ENCODE measurements at places on chromosomes 16 and 17.
A peak's percentile ranks its signal among the peaks of the same experiment; 100 is the strongest.

GRCh38 chr17:2232244-2232638, 71.3 kb downstream of the SMG6 start:
- no peak for DNase-seq

GRCh38 chr16:55747785-55748184, 85.1 kb downstream of the CES1 start:
- no peak for DNase-seq

DNA sequence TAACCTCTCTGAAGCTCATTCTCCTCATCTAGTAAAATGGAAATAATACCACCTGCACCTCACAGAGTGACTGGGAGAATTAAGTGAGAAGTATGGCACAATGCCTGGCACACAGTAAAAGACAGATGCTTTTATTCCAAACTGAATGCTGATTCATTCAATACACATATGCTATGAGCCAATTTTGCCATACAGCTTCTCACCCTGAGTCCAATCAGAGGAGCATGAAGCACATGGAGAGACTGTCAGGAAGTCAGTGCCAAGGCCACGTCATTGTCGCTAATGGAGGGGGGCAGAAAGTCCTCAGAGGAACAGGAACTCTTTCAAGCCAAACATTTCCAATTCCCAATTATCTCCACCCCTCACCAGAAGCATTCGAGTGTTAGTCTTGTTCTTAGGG, 11.6 kb downstream of the MKS1 start:
- DNase-seq, result no peak

DNA sequence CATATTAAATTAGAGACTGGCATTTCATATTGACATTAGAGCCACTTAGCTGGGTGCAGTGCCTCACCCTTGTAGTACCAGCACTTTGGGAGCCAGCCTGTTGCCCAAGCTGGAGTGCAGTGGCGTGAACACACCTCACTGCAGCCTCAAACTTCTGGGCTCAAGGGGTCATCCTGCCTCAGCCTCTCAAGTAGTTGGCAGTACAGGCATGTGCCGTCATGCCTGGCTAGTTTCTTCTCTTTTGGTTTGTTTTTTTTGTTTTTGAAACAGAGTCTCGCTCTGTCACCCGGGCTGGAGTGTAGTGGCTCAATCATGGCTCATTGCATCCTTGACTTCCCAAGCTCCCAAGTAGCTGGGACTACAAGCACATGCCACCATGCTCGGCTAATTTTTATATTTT, 8.7 kb downstream of the PPM1E start:
- no peak for DNase-seq

- DNase-seq, result no peak
Measured at GRCh38 chr17:43573579-43574321, 27.6 kb upstream of the ETV4 start.

- no peak for DNase-seq
Measured at GRCh38 chr16:1102921-1103635, 7.0 kb upstream of the C1QTNF8 start.

DNA sequence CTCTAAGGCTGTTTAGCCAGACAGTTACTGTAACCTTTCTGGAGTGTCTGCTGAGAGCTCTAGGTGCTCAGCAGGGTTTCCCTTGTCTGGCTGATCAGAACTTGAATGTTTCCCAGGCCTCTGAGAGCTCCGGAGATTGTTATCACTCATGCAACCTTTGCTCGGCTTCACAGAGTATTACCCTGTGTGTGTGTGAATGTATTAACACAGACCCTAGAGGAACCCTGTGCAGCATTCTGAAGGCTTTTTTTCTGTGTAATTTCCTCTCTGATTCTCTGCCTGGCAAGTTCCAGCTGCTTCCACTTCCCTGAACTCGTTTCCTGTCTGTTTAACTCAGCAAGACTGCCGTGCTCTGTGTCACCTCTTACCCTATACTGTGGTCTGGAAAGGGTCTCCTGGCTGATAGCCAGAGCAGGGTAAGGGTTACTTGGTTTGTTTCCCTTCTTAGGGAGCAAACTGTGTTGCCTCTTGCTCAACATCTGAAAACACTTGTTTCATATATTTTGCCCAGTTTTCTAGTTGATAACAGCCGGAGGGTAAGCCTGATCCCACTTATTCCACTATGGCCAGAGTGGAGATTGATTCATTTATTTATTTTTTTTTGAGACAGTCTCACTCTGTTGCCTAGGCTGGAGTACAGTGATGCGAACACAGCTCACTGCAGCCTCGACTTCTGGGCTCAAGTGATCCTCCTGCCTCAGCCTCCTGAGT, 21.7 kb downstream of the PRMT7 start:
- DNase-seq, result peak; percentile 44

GRCh38 chr17:35170968-35171771, 23.0 kb downstream of the SLC35G3 start:
- no peak for DNase-seq

DNA sequence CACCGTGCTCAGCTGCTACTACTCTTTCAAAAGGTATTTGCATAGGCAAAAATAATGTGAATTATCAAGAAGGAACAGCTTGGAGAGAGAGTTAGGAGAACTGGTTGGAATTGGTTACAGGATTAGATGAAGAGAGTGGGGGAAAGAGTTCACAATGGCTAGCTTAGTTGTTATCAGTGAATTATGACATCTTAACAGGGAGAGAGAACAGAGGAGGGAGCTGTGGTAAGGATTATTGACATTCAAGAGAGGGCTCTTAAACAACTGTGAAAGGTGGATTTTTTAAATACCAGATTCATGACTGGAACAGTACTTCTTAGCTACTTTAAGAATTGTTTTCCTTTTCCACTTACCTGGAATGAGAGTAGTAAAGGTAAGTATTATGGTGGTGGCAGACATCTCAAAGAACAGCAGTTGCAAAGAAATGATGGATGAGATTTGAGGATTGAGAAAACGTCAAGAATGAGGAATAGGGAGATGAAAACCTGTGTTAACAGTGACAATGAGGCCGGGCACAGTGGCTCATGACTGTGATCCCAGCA, 43.9 kb upstream of the SLC5A11 start:
- no peak for DNase-seq

GRCh38 chr16:17321824-17322223, 148.9 kb downstream of the XYLT1 start:
- DNase-seq, result no peak

- DNase-seq, result no peak
Measured at GRCh38 chr16:51638339-51639135, 487.5 kb upstream of the SALL1 start.

DNA sequence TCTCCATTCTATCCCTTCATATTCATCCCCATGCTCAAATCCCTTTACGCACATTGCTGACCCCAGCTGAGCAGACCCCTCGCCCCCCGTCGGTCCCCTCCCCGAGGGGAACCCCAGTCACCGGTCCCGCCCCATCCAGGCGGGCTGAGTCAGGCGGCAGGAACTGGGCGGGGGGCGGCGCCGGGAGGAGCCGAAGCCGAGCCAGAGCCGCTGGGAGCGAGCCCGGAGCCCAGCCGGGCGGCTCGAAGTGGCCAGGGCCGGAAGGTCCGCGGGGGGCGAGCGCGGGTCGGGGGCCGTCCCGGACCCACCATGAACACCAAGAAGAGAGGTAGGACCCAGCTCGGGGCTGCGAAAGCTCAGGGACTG, 8.6 kb downstream of the RIPOR1 start:
- no peak for DNase-seq

DNA sequence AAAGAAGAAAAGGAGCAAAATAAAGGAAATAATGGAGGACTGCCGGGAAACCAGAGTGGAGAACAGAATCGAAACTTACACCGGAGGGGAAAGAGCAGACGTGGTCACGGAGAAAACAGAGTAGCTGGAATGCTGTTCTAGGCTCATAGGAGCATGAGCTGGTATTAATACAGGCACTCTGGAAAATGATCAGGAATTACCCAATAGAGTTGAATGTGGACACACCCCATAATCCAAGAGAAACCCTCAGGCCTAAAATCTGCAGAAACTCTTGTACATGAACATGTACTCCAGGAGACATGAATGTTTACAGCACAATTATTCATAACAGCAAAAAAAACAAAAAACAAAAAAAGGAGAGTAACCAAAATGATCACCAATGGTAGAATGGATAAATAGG, 77.7 kb downstream of the RPH3AL start:
- DNase-seq, result no peak

DNA sequence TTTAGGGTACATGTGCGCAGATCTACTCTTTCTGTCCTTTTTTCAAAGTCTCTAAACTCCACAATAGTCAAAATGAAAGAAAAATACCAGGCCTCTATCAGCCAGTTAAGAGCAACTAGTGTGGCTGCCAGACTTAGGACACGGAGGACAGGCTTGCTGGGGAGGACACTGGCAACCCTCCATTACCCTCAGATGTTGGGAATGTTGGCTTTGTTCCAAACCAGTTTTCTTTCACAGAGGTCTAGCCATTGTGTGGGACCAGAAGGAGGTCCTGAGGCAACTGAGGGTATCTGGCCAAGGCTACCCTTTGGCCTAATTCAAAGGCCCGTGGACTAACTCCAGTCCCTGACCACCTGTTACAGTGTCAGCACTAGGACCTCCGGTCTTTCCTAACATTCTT, 51.2 kb upstream of the MED9 start:
- no peak for DNase-seq

DNA sequence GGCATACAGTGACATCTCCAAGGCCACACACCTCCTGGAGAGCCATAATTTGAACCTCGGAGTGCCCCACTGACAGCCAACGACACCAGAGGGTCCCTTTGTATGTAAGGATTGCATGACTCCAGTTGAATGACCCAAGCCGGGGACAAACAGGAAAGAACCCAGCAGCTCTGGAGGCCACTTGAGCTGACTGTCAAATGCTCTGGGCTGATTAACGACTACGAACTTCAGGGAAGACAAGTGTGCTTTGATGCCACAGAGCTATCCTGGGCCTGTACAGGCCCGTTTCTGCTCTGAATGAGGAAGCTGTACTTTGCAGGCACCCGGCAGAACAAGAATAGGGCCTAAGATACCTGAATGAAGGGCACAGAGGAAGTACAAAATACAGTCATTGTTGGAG, 404.6 kb downstream of the SLC39A11 start:
- no peak for DNase-seq

DNA sequence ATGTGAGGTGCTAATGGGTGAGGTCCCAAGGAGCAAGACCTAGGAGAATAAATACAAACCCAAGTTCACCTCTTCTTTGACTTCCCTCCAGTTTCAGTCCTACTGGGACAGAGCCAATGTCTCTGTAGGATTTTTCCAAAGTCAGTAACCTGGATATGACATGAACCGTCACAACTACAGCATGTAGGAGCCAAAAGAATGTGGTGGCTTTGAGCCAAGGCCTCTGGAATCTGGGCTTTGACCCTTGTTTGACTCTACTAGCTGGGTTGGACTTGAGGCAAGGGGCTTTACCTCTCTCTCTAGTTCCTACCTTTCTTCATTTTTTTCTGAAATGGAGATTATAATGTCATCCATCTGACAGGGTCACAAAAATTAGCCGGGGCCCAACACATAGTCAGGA, 91.4 kb downstream of the CACNG3 start:
- no peak for DNase-seq

DNA sequence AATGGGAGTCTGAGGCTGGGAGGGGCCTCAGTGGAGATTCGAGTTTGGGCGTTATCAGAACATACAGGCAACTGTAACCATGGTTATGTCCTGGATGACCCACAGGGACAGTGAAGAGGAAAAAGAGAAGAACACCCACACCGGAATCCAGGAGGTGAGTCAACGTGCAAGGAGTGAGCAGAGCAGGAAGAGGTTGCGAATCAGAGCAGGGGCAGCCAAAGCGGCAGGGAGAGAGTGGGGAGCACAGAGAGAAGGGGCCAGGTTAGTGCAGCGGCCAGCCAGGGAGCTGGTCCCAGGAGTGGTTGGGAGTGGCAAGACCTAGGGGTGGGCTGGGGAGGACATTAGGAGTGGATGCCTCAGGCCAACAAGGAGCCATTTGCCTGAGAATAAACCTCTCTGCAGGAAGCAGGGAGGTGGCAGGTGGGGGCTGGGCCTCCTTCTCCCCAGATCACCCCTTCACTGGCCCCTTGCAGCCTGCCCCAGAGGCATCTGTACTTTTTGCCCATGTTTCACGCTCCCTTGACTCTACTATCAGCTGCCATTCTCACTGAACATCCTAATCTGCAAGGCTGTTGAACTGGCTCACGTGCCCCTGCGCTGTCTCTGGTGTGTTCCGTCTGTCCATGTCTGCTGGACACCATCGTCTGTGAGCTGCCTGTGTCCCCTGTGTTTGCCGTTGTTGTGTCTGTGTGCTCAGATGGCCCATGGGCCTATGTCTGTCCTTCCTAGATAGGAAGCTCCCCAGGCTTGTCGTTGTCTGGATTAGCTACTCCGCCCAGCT, 5.1 kb downstream of the KRT13 start:
- DNase-seq, result no peak

DNA sequence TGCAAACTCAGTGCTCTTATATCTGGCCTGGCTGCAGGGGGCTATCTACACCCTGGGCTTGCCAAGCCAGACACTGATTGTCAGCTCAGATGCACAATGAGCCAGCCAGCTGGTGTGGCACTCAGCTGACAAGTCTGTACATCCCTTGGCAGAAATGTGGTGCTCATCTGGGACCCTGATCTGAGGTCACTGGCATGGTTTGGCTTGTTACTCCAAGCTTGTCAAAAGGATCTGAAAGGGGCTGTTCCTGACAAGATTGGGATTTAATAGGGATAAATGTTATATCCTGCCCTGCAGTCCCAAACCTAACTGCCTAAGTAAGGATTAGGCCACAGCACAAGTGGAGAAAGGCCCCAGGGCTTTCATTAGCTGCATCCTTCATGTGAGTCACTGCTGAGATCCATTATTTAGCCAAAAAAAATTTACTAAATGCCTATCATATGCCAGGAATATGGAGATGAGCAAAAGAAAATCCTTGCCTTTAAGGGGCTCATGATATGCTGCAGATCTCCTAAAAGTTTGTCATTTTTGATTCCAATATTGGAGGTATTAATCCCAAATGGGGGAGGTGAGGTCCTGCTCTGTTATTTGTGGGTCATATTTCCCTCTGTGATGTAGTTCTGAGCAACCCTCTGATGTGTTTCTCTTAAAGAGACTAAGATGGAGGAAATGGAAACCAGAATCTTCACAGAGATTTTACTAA, 6.3 kb downstream of the SLC6A2 start:
- DNase-seq, result no peak

- DNase-seq, result no peak
Measured at GRCh38 chr16:17963185-17963836, 373.2 kb downstream of the NPIPA8 start.

- DNase-seq, result peak; percentile 73
Measured at GRCh38 chr17:4310354-4311060, 46.7 kb upstream of the ANKFY1 start.

GRCh38 chr17:61715348-61715747, 124.3 kb upstream of the NACA2 start:
- no peak for DNase-seq

GRCh38 chr17:42290577-42290976, 2.3 kb downstream of the STAT5A start:
- DNase-seq, result no peak
